ELR (cell line): ENCODE measurements at places on chromosomes 2 and 18.

DNA sequence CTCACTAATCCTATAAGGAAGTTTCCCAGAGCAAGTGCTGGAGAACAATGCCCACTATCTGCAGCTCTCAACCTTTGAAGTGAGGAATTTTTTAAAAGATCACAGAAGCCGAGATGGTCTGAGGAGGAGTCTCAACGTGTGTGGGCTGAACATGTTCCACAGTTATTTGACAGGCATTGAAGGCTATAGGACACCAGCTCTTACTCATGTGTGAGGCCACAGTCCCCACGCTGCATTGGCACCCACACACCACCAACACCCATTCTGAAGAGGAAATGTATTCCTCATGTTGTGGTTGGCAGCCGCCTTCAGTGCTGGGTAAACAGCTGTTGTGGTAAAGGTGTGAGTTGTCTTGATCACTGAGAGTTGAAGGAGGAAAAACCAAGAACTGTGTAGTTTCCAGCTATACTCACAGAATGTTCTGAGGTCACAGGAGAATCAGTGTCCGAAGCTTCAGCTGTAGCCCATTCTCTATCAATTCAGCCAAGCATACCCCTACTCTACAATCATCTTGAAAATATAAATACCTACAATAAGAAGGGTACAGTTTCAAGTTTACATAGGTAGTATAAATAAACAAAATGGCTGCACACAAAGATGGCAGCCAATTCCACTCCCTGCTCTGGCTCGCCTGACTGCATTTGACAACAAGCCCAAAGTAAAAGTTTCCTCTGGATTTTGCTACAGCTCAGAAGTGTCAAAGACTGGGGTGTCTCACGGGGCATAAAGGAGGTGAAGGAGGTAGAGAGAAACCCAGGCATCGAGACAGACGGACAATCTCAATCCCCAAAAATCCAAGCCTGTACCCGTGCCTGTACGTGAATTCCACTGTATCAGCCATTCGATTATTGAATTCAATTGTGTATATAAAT, 12.1 kb downstream of the CD226 start:
- DNase-seq = no peak

GRCh38 chr18:21215490-21215889, 26.5 kb upstream of the GREB1L start:
- DNase-seq = no peak

DNA sequence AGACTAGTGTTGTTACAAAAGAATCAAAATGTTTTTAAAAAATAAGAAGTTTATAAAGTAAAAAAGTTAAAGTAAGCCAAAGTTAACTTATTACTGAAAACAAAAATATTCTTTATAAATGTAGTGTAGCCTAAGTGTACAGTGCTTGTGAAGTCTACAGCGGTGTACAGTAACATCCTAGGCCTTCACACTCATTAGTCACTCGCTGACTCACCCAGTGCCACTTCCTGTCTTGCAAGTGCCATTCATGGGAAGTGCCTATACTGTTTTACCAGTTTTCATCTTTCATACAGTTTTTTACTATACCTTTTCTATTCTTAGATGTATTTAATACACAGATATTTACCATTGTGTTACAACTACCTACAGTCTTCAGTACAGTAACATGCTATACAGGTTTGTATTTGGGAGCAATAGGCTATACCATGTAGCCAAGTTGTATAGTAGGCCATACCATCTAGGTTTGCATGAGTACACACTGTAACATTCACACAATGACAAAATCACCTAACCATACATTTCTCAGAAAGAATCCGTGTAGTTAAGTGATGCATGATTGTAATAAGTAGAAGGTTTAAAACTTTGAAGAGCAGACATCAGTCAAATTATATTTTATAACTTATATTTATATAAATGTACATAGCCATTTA, 13.4 kb downstream of the SERPINB7 start:
- DNase-seq = peak; percentile 97

GRCh38 chr2:112255875-112256274, 1.0 kb upstream of the ZC3H8 start:
- no peak for DNase-seq

DNA sequence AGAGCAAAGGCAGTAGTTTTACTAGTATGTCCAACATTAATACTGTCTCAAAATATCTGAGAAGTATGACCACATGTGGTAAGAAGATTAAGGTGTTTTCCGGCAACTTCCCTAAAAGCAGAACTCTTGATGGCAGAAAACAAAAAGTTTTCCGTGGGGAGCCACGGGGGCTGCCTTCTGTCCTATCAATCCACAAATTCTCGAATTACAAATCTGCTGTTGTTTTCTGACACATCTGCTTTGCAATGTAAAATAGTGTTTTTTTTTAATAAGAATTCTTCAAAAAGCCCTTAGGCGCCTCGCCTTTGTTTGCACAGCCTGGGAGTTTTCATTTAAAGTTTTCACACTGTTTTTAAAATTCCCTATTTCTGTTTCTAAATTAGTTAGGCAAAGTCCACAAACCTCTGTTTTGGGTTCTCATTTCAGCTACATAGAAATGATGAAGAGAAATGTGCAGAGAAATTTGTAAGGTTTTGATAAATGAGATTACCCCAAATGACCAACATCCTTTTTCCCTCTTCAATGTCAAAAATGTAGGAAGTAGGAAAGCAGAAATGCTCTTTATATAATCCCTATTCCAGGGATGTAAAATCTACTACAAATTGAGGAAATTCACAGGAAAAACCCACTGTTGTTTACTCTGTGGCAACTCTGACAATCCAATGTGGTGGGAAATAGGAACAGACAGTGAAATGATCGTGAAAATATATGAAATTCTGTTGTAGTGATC, 385.8 kb downstream of the ZEB2 start:
- DNase-seq = no peak

- peak; percentile 45 for DNase-seq
Observed at GRCh38 chr18:58054041-58054781, 10.2 kb downstream of the NEDD4L start.

GRCh38 chr18:9834551-9834950, 51.2 kb upstream of the TXNDC2 start:
- DNase-seq = no peak

DNA sequence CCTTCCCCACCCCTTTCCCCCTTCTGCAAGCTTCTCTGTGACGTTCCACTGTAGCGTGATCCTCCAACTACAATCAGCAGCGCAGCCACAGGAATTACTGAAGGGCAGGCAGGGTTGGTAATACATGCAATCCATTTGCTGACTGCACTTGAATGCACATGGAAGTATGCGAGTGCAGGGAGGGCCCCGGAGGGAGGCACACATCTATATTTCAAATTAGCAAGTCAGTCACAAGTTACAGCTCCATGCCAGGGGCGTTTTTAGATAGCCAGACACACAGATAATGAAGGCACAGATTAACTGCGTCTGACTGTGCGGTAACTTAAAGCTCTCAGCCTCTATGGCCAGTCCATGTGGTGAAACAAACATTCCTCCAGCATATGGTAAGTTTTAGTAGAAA, 209.2 kb upstream of the GATA6 start:
- DNase-seq = no peak

DNA sequence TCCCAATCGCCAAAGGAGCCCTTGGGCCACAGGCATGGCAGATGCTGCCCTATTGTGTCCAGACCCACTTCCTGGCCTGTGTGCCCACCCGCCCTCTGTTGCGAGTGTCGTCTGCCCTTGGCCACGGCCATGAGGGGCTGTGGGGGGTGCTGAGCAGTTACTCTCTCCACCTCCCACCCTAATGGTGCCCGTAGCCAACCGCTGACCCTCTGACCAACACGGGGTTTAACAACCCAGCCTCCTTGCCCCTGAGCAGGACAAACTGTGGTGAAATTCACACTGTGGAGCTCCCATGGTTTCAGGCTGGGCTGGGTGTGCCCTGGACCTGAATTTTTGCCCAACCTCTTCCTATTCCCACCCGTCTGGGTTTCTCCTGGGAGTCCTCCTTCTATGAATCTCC, 145.7 kb upstream of the HDAC4 start:
- no peak for DNase-seq

GRCh38 chr2:36360063-36360462, 4.5 kb downstream of the CRIM1 start:
- peak; percentile 58 for DNase-seq

- peak; percentile 61 for DNase-seq
Observed at GRCh38 chr18:45806226-45806625, 19.2 kb upstream of the SIGLEC15 start.
